ENCODE measurements at places on chromosomes 5 and 9. TPM values are rescaled to one million over a fixed set of nuclear protein-coding genes. Genes with fewer than 3 reads are reported as not detected.

The FLT4 gene
- 0.20 TPM for total RNA-seq

The ESM1 gene
- total RNA-seq, result 6.1 TPM

The SEMA5A gene
- 11.0 TPM for total RNA-seq

The SPATA9 gene
- total RNA-seq, result not detected

The ADAMTS12 gene
- total RNA-seq, result 28.7 TPM

The LCNL1 gene
- total RNA-seq, result 0.37 TPM

The IARS1 gene
- total RNA-seq, result 343 TPM

The SPATA31E1 gene
- 0.59 TPM for total RNA-seq

The LCN1 gene
- not detected for total RNA-seq

The POLE3 gene
- total RNA-seq, result 52.6 TPM

The SPINK6 gene
- total RNA-seq, result not detected

The ARL14EPL gene
- 0.20 TPM for total RNA-seq

The INSL6 gene
- not detected for total RNA-seq

The CATSPER3 gene
- under 0.01 TPM for total RNA-seq
